ENCODE measurements at places on chromosomes 2 and 18. TPM values are rescaled to one million over a fixed set of nuclear protein-coding genes. Genes with fewer than 3 reads are reported as not detected.
A peak's percentile ranks its signal among the peaks of the same experiment; 100 is the strongest.

The CIB4 gene
- total RNA-seq = not detected

The TXNDC2 gene
- total RNA-seq = not detected

The RNF152 gene
- total RNA-seq = 0.58 TPM

The HRH4 gene
- 0.12 TPM for total RNA-seq

The STK25 gene
- total RNA-seq = 256 TPM

The CGREF1 gene
- total RNA-seq = 2.3 TPM

The FN1 gene
- 962 TPM for total RNA-seq

The PSMA8 gene
- total RNA-seq = not detected

The PLEK gene
- not detected for total RNA-seq

The AGXT gene
- total RNA-seq = not detected

GRCh38 chr18:36693931-36694620 lies 134.7 kb downstream of the TPGS2 start:
- DNase-seq = no peak

DNA sequence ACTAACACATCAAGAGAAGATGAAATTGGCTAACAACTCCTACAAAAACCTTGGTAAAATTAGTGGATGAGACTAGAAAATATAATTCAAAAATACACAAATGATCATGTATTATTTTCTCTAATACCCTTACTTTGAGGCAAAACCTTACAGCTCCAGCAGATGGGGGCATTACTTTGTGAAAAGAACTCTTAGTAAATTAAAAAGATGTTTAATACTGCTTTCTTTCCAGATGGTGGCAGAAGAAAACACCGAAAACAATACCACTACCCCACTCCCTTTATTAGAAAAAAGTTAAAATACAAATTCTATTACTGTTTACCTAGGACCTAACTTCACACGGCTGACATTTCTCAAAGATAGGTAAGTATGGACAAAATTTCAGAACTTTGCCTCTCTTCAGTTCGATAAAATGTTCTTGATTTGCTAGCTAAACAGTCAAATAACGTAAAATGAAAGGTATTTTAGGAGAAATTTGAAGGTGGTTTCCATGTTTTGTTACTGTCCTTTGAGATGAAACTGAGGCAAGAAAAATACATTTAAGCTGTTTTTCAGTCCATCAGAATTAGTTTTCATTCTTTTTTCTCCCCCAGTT lies 30.6 kb downstream of the ORC4 start:
- peak; percentile 30 for DNase-seq

DNA sequence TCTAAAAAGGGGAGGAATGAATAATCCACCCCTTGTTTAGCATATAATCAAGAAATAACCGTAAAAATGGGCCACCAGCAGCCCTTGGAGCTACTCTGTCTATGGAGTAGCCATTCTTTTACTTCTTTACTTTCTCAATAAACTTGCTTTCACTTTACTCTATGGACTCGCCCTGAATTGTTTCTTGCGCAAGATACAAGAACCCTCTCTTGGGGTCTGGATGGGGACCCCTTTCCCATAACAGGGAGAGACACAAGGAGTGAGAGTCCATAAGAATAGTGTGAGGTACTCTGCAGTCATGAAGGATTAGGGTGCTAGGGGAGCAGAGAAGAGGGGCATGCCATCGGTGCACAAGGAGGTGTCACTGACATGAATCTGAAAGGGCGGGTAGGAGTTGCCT lies 159.2 kb upstream of the PGAP1 start:
- no peak for DNase-seq

GRCh38 chr18:44135741-44136140 lies 544.9 kb upstream of the SETBP1 start:
- no peak for DNase-seq

DNA sequence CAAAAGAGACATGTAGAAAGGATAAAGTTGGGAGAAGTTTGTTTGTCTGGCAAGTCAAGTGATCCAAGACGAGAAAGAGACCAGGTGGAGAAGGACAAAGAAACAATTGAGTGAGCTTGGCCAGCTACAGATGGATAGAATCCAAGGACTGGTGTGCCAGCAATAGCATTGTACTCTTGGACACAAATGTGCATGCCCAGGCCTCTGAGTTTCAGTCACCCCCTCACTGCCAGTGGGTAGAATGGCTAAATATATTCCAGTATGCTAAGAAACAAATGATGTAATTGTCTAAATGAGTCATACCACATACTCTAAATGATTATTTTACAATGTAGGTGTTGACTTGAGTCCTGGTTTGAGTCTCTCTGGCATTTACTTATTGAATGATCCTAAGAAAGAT lies 881.3 kb downstream of the LRRTM4 start:
- no peak for DNase-seq

- no peak for DNase-seq
Observed at GRCh38 chr2:33782395-33783230, 183.5 kb upstream of the FAM98A start.

- DNase-seq = no peak
Observed at GRCh38 chr2:60699617-60700016, 56.5 kb upstream of the PAPOLG start.

DNA sequence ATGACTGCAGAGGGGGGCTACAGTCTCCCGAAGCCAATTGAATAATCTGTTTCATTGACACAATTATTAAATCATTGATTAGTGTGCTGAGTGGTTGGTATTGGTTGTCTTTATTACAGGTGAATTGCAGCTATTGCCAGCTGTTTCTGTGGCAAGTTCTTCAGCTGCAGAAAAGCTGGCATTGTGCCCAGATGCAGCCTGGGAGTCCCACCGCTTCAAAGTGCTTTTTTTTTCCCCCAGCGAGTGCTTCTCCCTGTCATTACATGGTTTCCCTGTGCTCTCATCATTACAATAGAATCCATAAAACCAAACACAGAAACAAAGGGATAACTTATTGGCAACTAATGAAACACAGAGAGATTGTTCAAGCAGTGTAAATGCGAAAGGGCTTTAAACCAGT lies 164.7 kb downstream of the GRB14 start:
- no peak for DNase-seq

GRCh38 chr2:173258701-173259100 lies 96.0 kb upstream of the CDCA7 start:
- DNase-seq = no peak

- DNase-seq = no peak
Observed at GRCh38 chr18:13222856-13223281, 4.3 kb downstream of the LDLRAD4 start.

DNA sequence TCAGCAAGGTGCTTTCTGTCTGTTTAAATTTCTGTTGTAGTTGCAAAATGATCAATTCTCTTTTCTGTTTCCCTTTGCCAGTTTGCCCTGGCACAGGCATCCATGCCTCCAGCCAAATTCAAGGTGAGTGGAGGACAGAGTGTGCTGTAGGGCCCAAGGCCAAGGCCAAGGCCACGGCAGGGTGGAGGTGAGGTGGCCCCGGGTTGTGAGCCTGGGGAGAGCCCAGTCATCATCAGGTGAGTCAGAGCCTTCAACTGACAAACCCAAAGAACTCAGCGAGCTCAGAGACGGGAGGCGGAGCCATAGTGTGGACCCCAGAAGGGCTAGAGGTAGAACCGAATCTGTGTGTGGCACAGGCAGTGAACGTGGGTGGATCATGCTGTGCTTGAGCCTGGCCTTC lies 55.7 kb downstream of the BCL2L11 start:
- no peak for DNase-seq

DNA sequence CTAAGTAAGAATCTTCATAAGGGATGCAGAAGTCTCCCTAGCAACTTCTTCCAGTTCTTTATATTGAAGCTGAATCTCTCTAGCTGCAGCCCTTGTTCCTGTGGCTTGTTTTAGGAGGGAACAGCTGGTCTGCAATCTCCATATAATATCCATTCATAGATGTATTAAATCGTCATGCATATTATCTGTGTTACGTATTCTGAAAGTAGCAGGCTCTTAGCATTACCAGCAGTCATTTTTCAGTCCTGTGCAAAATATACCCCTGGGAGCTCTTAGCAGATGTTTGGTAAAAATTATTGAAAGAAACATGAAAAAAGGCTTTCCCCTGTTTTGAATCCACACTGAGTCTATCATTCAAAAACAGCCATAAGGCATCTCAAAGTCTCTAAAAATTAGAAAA lies 385.3 kb downstream of the IRS1 start:
- DNase-seq = no peak

DNA sequence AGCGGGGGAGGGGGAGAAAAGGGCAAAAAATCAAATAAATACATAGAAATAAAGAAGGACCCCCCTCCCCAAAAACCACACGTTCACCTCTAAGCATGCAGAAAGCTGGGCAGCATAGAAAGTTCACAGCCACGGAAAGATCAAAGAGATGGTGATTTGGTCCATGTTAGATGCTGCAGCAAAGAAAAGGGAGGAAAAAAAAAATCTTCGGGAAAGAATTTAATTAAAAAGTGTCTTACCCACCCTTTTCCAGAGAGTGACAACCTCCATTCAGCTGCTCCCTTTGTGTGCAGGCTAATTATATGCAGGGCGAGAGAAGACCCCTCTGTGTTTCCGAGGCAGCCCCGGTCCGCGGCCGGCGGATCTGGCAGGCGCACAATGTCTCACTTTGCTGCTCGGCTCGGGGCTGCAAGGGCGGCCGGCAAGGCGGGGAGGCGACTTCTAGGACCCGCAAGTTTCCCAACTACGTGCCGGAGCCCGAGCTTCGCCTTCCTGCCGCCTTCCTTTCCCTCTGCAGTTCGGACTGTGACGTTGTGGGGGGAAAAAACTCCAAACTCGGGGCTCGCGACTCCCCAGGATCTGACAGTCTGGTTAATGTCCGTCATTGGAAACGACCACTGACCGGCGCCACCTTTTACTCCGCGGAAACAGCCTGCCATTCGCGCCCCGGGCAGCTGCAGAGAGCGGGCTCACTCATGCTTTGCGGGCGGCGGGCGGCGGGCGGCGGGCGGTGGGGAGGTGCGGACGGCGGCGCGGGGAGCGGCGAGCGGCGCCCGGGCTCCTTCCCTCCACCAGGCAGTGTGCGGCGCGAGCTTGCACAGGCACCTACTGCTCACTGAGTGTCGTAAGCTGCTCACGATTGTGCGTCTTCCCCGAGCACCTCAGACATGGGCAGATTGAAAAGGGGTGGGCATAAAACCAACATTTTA lies at the start of gene LRRTM1:
Gene LRRTM1 (minus strand): TSS at position 844 of the 929 bp plus-strand sequence. CDS start 933 bp downstream, outside the sequence.
- no peak for DNase-seq

Measured in epithelial cell of proximal tubule (primary cell).